ENCODE measurements at places on chromosomes 3 and 15.

DNA sequence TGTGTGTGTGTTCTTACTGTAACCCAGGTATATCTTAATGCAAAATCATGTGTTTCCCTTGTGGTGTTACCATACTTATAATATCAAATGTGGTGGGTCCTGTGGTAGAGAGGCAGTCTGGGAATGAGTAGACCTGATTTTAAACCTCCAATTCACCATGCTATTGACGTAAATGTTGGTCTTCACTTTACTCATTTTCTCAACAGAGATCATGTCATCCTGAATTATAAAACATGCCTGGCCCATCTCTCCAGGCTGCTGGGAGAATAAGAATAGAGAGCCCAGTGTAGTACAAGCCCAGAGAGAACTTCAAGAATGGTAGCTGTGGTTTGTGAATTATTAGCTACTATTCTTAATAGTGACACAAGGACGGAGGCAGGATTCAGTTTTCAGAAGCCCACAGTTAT lies 88.1 kb downstream of the MBNL1 start:
- no peak for DNase-seq

DNA sequence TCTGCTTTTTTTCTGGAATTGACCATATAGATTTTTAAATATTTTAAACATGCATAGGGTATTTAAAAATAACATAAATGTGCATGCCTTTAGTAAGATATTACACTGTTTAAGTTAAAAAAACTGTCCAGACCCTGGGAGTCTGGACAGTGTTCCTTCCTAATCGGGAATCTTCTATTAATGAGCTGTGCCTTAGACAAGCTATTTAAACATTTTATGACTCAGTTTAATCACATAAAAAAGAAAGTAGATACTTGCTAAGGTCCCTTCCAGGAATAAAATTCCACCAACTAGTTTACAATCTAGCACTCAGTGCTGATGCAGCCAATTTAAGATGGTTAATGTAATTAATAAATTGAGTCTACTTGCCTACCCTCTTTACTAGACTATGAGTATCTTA lies 140.4 kb upstream of the DPH6 start:
- DNase-seq: no peak

GRCh38 chr15:68012911-68013310 lies 41.2 kb upstream of the PIAS1 start:
- DNase-seq: no peak

DNA sequence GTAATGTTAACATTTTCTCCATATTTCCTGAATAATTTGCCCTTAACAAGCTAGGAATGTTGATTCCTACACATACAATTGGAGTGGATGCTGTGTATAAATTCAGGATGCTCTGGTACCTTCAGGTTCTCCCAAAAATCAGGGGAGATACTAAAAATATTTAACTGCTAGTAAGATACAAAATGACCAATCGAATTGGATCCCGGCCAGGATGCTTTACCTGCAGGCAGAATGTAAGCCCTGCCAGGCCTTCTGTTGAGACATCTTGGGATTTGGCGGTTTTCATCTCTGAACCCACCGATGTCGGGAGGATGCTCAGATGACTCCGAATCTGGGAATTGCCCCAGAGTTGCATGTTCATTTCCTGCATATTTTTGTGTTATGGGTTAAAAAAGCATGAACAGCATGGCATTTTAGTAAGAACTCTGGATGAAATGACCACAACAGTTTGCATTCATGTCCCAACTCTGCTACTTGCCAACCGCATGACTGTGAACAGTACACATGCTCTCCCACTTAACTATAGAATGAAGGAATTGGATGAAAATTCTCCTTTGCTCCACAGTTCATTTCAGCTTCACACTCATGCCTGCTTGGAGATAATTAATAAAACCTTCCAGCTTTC lies 241.4 kb upstream of the TBL1XR1 start:
- no peak for DNase-seq

DNA sequence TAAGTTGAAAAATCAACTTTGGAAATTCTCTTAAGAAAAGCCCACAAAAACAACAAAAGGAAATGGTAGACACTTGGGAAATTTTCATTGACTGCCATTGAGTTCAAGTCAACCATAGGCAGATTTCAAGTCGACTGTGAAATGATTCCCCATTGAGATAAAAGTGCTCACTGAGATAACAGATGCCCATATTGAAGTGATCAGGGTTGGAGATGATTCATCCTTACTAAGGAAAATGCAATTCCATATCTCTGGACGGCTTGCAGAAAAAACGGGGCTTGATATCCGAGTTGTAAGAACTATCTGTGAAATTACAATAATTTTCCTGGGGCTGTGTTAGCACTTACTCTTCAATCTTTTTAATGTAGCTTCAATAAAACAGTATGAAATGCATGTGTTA lies 373.1 kb upstream of the THRB start:
- no peak for DNase-seq

DNA sequence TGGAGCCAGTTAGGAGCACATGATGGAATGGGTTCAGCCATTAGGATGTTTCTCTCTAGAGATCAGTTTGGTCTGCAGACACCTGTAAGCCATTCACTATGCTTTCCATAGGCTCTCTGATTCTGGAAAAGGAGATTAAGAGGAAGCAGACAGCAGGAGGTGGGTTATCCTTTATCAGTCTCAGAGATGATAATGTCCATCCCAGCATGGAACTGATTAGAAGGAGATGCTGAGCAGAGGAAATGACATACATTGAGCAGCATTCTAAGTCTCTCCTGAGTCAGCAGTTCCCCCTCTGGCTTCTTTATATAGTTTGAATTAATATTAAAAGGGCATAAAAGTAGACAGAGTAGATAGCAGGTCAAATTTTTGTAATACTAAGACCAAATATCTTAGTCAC lies 591.1 kb downstream of the GBE1 start:
- DNase-seq: no peak

DNA sequence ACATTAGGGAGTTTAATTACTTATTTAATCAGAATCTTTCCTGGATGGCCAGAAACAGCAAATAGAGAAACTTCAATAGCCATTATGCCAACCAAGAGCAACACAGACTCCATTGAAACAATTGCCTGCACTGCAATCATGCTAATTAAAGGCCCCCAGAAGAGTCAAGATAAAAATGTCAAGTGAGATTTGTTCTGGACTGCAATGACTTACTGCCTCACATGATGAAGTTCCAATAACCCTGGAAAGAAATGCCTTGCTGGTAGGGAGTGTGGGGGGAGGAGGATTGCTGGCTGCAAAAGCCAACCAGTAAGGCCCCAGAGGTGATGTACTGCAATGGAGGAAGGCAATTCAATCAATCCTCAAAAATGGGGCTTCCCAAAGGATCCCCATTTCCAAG lies 257.9 kb downstream of the NTRK3 start:
- DNase-seq: no peak

DNA sequence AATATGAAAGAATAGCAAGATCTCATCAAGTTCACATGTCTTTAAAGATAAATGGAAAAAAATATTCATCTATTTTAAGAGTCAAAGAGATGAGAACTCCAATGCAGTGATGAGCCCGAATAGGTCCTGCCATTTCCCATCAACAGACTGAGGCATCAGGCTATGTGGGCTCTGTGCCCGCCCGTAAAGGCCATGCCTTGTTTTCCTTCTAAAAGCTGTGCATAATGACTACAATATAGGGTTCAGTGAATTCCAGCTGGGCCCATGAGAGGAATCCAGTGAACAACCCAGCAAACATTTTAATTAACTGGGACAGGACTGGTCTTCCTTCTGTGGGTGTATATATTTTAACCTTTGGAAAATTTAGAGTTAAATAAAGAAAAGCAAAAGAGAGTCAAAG lies 44.6 kb downstream of the RASGRP1 start:
- DNase-seq: no peak

GRCh38 chr3:81492040-81492439 lies 269.4 kb downstream of the GBE1 start:
- peak; percentile 74 for DNase-seq

- no peak for DNase-seq
These were observed 29.1 kb upstream of the ARHGEF3 start for GRCh38 chr3:56830884-56831283.

DNA sequence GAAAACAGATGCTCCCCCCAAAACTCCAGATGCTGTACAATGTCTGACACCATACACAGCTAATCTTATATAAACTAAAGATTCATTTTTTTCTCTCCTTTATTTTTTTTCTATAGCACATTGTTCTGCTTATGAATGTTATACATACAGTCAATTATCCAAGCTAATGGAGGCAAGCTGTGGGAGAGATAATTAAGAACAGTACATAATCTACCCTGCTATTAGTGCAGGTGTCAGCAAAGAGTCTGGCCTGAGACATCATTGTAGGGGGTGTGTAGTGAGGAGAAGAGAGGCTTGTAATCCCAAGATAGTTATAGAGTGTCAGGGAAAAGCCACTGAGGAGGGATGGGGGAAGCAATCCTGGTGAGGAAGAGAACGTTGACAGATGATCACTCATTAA lies 25.4 kb upstream of the CHMP2B start:
- DNase-seq: no peak

- DNase-seq: no peak
These were observed 138.3 kb upstream of the FAM3D start for GRCh38 chr3:58804914-58805313.

DNA sequence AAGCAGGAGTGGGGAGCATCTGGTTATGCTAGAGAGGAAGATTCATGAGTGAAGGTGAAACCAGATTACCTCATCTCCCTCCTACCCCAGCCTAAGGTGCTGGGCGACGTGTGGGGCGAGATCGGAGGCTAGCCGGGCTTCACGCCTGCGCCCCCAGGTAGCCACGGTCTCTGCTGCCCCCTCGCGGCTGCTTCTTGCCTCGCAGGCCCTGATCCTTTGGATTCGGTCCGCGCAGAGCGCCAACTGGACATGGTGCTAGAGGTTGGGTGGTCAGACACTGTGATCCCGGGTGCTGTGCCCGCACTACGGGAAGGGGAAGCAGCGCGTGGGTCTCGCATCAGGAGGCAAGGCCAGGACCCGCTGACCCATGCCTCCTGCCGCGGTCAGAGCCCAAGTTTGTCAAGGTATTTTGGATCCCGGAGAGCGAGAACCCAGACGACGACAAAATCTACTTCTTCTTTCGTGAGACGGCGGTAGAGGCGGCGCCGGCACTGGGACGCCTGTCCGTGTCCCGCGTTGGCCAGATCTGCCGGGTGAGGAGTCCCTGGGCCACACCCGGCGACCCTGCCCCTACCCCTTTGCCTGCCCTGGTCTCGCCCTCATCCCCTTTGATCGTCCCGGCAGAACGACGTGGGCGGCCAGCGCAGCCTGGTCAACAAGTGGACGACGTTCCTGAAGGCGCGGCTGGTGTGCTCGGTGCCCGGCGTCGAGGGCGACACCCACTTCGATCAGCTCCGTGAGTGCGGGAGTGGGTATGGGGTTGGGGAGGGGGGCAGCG lies 4.2 kb downstream of the SEMA3B start:
- peak; percentile 75 for DNase-seq

DNA sequence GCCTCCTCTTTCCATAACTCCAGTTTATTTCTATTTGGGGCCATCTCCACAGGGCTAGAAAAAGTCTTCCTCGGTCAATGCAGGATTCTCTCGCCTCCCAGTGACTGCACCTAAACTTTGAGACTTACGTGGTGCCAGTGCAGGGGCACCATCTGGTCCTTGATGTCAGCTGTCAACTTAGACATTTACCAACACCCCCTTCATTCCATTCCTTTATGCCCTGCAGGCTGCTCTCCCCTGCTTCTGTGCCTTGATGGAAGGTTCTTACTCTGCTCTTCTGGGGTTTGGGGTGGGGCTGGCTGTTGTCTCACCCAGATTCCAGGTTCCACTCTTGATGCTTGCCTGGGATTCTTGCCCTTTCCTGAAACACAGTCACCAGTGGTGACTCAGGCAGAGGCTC lies 101.8 kb downstream of the ST8SIA2 start:
- DNase-seq: no peak

DNA sequence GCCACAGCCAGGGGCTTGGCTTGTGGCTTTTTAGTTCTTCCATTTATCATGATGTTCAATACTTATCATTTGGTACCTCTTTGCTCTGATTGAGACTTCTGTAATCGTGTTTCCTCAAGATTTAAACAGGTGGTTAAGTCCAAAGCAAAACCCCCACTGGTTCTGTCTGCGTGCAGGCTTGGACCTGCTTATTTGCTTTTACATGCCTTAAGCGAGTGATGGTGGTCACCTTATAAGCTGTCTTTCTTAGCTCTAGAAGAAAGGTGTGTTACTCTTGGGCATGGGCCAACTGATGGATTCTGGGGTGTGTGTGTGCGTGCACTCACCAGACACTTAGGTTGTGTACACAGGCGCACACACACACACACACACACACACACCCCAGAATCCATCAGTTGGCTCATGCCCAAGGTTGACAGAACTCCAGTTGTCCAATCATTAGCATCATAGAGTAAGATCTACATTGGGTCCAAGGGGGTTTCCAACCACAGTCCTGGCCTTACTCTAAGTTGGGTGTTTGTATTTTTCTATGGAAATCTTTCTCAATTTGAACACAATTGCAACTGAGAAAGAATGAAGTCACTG lies 1.2 kb downstream of the MYZAP start:
- no peak for DNase-seq

DNA sequence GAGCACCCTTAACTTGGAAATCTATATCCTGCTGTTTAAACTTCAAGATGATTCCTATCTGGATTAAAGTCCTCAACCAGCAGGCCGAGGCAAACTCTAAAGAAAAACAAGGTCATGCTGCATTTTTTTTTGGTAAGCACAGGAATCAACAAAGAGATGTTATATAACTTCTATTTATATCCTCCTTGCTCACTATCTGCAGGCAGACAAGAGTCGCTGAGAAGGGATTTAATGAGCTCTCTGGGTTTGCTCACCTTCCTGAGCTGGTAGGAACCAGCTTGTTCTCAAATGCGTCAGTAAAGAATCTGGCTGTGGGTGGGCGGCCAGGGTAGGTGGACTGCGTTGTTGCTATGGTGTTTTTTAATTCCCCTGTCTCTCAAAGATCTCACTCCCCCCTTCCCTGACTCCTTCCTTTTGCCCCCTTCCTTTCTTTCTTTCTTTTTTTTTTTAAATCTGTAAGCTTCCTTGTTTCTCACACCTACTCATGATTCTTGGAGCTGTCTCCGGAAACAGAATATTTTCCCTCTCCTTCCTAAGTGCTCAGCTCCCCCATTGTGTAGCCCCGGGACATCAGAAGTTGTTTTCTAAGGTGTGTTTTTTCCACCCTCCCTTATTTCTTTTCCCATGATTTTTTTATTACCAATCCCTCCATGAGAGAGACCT lies 228.8 kb upstream of the BHLHE40 start:
- DNase-seq: no peak

- DNase-seq: no peak
These were observed 119.1 kb downstream of the ATG7 start for GRCh38 chr3:11391174-11391879.

DNA sequence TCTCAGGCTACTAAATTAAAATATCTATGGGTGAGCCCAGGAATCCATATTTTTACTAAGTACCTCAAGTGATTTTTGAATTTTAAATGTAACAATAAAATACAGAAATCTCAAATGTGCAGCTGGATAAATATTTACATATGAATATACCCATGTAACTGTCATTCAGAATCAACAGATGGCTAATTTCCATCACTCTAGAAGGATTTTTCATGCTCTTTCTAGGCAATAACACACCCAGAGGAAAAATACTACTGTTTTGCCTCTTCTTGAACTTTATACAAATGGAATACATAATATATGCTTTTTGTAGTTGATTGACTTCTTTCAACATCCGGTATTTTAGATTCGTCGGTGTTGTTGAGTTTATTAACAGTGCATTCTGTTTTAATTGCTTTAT lies 601.3 kb upstream of the NECTIN3 start:
- no peak for DNase-seq

All from fibroblast of pulmonary artery (primary cell).